A549 (cell line): ENCODE measurements at places on chromosomes 3 and 15. TPM values are rescaled to one million over a fixed set of nuclear protein-coding genes. Genes with fewer than 3 reads are reported as not detected.

The GCSAM gene
- polyA plus RNA-seq, result not detected in 3 replicates

The SLC28A1 gene
- polyA plus RNA-seq, result 0.04 to 0.06 TPM in 2 of 3 replicates, not detected in the other

DNA sequence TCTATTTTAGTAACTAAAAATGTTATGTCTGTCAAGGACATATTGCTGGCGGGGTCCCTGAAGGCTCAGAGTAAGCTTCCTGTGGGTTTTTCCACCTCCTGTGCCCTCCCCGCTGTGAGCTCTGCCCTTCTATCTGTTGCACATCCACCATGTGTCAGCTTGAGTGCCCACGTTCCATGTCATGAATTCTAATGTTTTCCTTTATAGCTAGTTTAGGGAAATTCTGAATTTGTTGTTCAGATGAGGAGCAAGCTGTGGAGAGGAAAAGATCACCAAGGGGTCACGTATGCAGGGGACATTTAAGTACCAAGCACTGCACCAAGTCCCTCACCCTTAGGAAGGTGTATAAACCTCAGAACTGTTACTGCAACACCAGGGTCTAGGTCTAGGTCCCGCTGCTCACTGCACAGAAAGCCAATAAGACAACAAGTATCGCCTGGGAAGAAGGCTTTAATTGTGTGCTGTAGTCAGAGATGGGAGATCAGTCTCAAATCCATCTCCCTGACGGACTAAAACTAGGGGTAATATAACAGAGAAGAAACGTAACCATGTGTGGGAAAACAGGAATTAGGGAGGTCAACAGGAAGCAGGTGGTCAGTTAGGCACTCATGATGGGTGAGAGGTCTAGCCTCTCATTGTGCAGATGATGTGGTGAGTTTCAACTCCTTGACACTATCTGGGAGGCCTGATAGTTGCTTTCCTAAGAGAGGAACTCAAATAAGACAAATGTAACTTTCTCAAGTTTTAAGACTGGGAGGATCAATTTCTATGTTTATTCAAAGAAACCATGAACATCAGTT, 9.7 kb downstream of the GP9 start:
- DNase-seq, result no peak

GRCh38 chr3:36827133-36827532, 62.8 kb upstream of the DCLK3 start:
- DNase-seq, result no peak

DNA sequence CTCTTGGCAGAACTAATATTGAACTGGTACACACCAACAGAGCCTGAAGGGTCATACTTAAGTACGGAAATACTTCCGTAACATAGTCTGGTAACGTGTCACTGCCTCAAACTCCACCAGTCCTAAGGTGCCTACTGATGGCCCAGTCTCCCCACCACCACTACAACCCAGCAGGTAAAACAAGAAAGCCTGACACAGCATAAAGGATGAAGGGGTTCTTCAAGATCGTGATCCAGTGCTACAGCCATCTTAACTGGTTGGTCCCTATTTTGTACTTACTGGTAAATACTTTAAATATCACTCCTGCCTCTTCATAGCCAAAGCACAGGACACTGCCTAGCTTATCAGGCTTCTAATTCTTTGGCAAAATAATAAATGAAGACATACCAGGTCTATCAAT, 46.5 kb downstream of the PEAK1 start:
- no peak for DNase-seq

DNA sequence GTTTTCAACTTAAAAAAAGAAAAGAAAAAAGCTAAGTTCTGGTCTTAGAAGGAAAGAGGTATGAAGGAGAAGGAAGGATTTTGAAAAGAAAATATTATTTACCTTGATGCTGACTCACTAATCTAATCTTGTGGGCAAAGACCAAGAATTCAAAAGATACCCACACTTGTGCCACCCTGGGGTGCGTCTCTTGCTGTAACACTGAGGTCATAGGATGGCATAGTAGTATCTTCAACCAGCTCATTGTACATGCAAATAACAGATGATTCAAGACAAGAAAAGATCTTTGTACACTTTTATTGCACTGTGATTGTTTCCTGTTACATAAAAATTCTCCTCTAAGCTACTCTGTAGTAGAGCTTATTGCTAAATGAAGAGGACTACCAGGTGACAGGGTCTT, 17.3 kb downstream of the PLS1 start:
- DNase-seq, result peak; percentile 63
